NCI-H1930 (cell line): ENCODE measurements at places on chromosomes 11 and 22.

- DNase-seq: no peak
Measured at GRCh38 chr22:50260801-50261614, 475 bp downstream of the MAPK12 start.

DNA sequence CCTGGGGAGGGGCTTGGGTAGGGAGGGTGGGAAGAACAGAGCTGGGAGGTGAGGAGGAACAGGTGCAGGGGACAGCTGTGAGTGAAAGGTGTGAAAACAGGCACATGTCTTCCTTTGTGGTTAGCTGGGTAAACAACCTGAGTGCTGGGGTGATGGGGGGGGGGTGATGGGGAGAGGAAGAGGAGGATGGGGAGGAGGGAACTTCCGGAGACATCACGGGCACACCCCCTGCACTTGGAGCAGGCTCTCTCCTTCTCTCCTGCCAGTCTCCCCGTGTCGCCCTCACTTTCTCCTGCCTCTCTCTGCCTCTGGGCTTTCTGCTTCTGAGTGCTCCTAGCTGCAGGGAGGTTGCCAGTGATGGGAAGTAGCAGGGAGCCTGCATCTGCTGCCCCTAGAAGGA lies 8.8 kb downstream of the CXCR5 start:
- no peak for DNase-seq

DNA sequence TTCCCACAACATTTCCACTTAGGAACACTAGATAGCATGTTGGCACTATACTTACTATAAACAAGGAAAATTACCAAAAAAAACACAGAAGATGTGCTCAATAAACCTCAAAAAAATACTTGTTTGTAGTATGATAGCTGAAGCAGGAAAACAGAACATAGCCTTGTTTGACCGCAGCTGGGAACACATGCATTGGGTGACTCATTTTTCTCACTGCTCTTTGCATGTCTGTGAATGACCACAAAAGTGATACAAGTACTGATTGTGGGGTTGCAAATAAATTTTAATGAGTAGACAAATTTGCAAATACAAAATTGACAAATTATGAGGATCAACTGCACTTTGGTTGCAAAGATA lies 22.8 kb upstream of the GUCY1A2 start:
- no peak for DNase-seq

DNA sequence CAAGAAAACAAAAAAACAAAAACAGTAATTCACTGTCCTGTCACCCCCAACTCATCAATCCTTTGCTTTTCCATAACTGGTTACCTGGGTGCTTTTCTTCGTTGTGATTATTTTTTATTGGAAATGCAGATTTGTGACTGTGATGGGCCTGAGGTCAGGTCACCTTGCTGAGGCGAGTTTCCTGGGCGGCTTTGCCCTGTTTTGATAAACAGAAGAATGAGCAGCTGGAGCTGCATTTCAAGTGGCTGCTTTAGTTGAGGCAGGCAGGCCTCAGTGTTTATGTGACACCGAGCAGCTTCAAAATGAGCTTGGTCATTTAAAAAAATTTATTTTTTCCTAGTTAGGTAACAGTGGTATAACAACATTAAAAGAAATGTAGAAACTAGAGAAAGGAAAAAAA lies 22.2 kb downstream of the PTPRJ start:
- no peak for DNase-seq

- DNase-seq: no peak
Measured at GRCh38 chr22:30344447-30345200, 12.1 kb downstream of the SF3A1 start.

- DNase-seq: no peak
Measured at GRCh38 chr11:59791639-59792038, 18.9 kb downstream of the MRPL16 start.

DNA sequence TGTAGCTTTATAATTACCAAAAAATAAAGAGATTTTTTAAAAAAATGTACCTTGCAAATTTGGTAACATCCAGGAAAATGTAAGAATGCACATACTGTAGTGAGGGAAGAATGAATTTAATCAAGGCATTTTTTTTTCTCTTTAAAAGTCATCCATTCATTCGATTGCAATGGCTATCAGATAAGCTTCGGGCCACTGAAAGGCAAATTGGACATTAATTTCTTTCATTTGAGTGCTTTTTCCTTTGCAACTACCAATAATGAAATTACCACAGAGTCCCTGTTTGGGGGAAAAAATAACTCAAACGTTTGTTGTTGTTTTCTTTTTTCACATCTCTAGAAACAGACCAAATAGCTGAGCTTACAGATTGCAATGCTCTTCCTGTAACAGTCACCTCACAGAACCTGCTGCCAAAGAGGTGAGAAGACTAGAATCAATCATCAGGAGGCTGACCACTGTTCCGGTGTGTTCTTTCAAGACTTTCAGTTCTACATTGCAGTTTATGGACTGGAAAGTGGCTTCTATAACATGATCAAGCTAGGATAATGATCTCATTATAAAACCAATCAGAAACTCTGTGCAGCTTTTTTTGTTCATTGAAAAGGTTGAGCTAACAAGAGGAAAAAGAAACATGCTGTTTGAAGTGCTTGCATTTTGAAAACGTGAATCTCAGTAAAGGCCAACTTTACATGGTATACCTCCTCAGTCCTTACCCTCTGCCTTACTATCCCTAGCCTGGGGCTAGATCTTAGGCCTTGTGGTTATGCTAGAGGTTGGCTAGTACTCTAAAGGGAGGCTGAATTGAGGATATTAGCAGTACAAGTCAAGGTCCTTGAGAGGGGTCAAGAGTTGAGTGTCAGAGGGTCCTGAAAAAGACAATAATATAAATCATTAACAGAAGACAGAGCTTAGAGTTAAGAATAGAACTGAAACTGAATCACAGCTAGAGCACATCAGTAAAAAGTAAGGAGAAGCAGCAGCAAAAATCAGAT lies 1276.1 kb downstream of the LRRC4C start:
- DNase-seq: no peak

- DNase-seq: no peak
Measured at GRCh38 chr11:108241330-108242037, 18.6 kb downstream of the ATM start.

DNA sequence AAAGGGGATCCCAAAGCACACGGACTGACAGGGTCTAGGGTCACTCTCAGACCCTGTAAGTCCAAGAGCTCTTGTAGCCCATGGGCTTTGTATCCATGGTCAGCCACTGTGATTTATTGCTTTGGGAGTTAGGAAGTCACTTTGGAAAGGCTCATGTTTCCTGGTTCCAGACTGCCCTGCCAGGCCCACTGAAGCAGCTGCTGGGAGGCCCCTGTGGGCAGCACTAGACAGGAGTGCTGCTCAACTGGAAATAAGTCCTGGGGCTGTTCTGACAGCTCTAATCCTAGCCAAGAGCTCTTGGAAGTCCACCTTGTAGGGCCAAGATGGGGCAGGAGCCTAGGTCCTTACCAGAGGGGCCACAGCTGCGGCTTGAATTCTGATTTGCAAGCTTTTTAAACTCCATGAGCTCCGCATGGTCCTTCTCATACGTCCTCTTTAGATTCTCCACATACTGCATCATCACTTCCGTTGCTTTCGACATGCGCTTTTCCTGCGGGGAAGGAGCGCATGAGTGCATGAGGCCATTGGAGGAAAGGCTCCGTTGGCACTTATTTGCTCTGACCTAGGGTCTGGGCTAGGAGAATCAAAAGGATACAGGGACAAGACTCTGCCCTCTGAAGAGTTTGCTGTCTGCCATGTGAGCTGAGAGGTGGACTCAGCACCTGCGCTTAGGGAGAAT lies 32.2 kb upstream of the LYVE1 start:
- no peak for DNase-seq

GRCh38 chr11:65780770-65781151 lies at the start of gene AP5B1:
AP5B1 (minus strand) TSS chr11:65780976; CDS start chr11:65780591, 385 bp downstream.
- DNase-seq: peak; percentile 61
